ENCODE measurements at places on chromosomes 4 and X. TPM values are rescaled to one million over a fixed set of nuclear protein-coding genes. Genes with fewer than 3 reads are reported as not detected.

Gene NXF2B
- not detected for total RNA-seq

Gene RAB40AL
- total RNA-seq, result 0.33 TPM

Gene NR0B1
- total RNA-seq, result not detected

- DNase-seq, result no peak
Observed at GRCh38 chr4:113113151-113113550, 63.7 kb downstream of the ANK2 start.

Gene HERC5
- 46.5 TPM for total RNA-seq

DNA sequence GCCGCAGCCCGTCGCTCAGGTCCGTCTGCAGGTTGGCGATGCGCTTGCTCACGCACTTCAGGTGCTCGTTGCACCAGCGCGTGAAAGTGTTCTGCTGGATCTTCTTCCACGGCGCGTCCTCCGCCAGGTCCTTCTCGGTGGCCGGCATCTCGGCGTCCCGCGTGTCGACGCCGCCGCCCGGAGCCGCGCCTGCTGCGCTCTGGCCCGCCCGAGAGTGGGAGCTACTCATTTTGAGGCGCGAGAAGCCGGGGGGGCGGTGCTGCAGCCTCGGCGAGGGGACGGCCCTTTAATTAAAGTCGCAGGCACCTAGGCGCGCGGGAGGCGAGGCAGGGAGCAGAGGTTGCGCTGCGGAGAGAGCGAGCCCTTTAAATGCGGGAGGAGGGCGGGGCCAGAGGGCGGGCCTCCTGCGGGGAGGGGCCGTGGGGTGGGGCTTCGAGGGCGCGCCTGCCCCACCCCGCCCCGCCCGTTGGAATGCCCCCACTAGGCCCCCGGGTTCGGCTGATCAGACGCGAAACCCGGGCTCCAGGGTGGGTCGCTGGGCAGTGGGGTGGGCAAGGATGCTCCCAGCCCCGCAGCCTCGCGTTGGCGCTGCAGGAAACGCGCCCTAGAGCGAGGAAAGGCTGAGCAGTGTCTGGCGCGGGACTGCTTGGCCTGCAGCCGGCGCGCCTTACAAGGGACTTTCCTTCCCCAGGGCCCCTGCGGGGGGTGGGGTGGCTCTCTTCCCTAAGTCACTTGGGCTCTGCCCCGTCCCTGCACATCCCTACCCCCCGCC lies 3.2 kb downstream of the FLNA start:
- peak; percentile 88 for DNase-seq

GRCh38 chr4:2843941-2844584 lies 419 bp downstream of the ADD1 start:
- no peak for DNase-seq

DNA sequence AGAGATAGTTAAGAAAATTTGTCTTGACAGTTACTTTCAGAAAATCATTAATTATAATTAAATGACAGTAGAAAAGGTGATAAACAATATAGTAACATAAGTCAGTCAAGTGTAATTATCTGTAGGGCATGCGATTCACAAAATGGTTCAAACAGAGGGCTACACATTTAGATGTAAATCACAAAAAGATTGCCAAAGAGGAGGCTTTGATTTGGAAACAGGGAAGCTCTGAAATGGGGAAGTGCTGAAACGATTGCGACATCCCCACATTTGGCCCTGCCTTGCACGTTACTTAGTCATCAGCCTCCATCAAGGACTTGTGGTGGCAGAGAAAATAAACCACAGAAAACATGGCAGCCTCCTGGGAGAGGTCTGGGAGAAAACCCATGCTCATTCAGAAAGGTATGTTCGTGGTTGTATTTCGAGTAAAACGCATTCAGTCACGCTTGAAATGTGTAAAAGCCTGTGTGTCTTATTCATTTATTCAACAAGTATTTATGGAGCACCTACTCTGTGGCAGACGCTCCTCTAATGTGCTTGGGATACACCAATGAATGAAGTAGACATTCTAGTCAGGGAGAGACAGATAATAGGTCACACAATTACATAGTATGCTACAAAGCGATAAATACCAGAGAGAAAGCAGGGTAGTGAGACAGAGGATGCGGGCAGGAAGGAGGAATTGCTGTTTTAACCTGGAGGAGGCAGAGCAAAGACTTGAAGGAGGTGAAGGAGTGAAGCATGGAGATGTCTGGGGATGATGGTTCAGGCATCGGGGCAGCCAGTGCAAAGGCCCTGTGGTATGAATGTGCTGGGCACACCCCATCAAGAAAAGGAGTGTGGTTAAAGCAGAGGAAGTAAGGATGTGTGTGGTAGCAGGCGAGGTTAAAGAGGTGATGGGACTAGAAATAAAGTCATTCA lies 7.8 kb downstream of the RBM47 start:
- peak; percentile 40 for DNase-seq

- DNase-seq, result no peak
Observed at GRCh38 chr4:144283526-144283925, 143.0 kb upstream of the GYPA start.

Gene GK
- 12.5 TPM for total RNA-seq

DNA sequence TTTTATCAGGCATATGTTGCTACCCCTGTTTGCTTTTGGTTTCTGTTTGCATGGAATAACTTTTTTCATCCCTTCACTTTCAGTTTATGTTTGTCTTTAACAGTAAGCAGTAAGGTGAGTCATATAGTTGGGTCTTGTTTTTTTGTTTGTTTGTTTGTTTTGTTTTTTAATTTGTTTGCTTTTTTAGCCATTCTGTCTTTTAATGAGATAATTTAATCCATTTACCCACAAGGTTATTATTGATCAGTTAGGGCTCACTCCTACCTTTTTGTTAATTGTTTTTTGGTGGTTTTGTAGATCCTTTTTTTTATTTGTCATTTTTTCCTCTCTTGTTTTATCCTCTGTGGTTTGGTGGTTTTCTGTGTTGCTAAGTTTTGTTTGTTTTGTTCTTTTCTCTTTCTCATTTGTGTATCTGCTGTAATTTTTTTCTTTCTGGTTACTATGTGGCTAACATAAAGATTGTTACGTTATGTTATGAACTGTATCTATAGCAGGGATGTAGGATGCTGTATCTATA lies 379.5 kb upstream of the MAD2L1 start:
- DNase-seq, result no peak

DNA sequence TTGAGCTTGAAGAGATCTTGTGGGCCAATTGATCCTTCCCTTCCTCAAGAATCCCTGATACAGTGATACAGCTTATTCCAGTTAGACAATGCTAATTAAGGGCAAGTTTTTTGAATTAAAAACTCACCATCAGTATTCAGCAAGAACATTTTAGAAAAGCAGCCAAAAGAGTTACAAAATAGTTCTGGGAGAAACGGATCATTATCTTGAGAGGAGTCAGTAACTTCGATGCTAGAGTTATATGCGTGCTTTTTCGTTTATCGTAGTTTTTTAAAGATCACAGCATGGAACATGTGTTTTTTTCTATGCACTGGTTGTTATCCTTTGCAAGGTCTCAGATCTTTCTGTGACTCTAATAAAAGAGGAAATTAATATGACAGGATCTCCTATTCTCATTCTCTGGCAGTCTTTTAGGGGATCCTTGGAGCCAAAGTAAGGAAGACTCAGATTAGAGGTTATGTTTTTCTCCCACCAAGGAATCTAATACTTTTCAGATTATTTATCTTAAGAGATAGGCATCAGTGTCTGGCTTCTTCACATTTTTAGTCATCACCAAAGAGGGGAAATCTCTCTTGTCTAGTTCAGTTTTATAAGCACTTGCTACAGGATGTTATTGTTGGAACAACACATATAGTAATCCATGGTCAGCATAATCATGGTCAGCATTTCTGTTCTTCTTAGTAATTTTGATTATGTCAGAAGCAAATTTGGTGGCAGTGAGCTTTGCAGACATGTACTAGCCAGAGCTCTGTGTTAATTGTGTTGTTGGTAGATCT lies 109.7 kb downstream of the PDLIM5 start:
- no peak for DNase-seq

DNA sequence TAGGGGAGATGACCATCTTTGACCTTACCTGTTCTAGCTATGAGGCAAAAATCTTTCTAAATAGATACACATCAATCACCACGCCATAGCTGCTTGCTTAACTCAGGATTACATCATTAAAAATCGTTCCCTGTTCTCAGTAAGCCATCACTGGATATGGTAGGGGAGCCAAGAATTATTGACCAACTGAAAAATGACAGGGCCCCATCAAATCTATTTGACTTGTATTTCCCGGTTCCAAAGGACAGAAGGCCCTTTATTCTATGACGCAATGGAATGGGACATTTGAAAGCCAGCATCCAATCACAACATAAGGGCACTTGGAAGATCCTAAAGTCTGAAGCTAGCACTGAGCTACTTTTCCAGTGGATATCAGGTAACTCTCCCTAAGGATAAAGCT lies 75.6 kb upstream of the NOCT start:
- no peak for DNase-seq

DNA sequence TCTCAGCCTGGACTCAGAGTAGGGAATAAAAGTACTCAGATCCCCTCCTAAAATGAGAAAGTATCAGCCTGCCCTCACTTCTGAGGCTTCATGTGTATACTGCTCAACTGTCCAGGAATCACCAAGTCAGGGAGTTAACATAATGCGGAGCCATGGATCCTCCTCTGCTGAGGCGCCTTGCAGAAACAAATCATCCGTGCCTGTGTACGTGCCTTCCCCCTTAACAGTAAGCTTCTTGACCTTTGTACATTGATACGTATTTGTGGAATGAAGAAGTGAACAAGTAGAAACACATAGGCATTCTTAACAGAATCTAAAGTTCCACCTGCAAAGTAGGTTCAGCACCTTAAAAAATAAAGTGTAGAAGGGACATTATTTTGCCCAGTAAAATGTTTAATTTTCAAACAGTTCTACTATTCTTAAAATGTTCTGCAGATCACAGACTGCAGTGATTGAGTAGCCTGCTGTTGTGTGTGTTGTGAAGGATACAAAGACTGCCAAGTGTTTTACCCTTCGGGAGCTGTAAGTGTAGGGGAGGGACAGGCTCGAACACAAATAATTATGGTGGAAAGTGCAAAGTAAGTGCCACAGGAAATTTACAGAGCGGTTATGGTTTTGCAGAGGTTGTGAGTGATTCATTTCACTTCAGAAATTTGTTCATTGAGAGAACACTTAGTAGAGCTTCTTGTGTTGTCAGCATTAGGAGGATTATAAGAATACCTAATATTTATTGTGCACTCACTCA lies 61.9 kb downstream of the ARHGAP10 start:
- no peak for DNase-seq

DNA sequence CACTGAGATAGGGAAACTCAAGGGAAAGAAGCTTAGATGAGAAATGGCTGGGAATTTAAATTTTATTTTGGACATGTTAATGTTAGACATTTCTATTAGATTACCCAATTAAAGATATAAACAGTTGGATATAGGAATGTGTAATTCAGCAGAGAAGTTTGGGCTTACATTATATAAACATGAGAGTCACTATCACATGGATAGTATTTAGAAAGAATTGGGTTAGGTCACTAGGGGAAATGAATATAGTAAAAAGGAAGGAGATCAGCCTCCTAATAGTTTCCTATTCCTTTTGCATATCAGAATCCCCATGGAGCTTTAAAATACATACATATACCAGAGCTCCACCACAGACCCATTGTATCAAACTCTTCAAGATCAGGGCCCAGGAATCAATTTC lies 19.6 kb upstream of the CXCL5 start:
- no peak for DNase-seq
